ENCODE measurements at places on chromosomes 13 and 19. TPM values are rescaled to one million over a fixed set of nuclear protein-coding genes. Genes with fewer than 3 reads are reported as not detected.

GRCh38 chr19:30711296-30711695, 339.1 kb downstream of the ZNF536 start:
- no peak overlapping the region for H3K27ac ChIP-seq
- no peak for DNase-seq
- H3K27me3 ChIP-seq, result no peaks in the 10 kb centered on the region
- H3K4me3 ChIP-seq, result no peak overlapping the region
- no peaks in the 10 kb centered on the region for H3K36me3 ChIP-seq

- no peak overlapping the region for H3K4me3 ChIP-seq
- H3K27me3 ChIP-seq, result no peaks in the 10 kb centered on the region
- no peaks in the 10 kb centered on the region for H3K4me1 ChIP-seq
- no peaks in the 10 kb centered on the region for H3K36me3 ChIP-seq
These were observed 1.7 kb upstream of the PRX start for GRCh38 chr19:40414542-40415535.

DNA sequence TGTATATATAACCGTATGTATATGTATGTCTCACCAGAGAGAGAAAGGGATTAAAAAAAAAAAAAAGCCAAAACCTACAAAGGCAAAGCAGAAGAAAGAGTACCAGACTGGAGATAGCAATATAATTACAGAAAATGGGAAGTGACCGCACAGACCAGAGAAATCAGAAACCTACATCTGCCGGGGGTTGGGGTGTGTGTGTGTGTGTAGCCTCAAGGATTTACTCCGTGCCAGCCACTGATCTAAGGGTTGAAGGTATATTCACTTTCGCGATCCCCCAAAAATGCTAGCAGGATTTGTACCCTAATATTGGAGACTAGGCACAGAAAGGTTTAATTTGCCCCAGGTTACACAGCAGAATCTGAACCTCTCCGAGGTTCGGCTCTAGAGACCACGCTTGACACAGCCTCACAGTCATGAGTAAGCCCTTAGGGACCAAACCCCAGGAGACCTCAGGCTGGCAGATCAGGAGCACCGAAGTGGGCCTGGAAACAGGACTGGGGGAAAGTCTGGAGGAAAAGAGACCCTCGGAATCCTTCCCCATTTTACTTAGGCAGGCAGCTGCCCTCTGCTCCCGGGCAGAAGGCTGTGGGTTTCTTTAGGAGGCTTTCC, 14.8 kb downstream of the ARL11 start:
- H3K27ac ChIP-seq, result no peak overlapping the region
- DNase-seq, result no peak
- no peaks in the 10 kb centered on the region for H3K36me3 ChIP-seq
- H3K4me3 ChIP-seq, result no peak overlapping the region
- H3K27me3 ChIP-seq, result no peaks in the 10 kb centered on the region

DNA sequence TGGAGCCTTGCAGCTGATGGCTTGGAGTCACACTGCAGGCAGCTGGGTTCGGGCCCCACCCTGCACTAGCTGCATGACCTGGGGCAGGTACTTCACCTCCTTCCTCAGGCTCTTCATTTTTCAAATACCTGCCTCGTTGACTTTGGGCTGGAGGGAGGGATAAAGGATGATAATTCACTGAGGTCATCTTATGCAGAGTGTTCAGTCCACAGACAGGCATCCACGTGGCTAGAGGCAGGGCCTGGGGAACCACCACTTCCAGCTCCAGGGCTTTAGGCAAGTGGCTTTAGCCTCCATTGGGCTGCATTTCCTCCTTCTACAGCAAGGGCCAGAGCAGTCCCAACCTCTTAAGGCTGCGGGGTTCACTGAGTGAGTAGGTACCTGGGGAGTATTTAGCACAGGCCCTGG, 84.8 kb downstream of the SIPA1L3 start:
- no peaks in the 10 kb centered on the region for H3K27me3 ChIP-seq
- H3K4me1 ChIP-seq, result no peaks in the 10 kb centered on the region
- no peak overlapping the region for H3K4me3 ChIP-seq
- H3K27ac ChIP-seq, result no peak overlapping the region

GRCh38 chr19:46378268-46378667, 31.4 kb downstream of the PPP5C start:
- H3K36me3 ChIP-seq, result no peaks in the 10 kb centered on the region
- H3K4me3 ChIP-seq, result no peak overlapping the region
- DNase-seq, result no peak
- no peaks in the 10 kb centered on the region for H3K27me3 ChIP-seq
- H3K4me1 ChIP-seq, result peaks cover 14% of the 10 kb centered on the region
- peak overlapping the region; percentile 60 for H3K27ac ChIP-seq

DNA sequence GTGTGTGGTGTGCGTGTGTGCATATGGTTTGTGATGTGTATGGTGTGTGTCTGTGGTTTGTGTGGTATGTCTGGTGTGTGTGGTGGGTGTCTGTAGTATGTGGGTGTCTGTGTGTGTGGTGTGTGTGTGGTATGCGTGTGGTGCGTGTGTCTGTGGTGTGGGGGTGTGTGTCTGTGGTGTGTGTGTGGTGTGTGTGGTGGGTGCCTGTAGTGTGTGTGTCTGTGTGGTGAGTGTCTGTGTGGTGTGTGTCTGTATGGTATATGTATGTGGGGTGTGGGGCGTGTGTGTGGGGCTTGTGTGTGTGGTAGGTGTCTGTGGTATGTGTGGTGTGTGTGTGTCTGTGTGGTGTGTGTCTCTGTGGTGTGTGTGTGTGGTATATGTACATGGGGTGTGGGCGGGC, 300.7 kb downstream of the TEX29 start:
- no peak overlapping the region for H3K4me3 ChIP-seq
- H3K4me1 ChIP-seq, result no peaks in the 10 kb centered on the region
- no peaks in the 10 kb centered on the region for H3K27me3 ChIP-seq
- DNase-seq, result no peak

AMER2 gene
- 0.09 TPM for total RNA-seq

GRCh38 chr13:43994999-43995859, 115.5 kb downstream of the LACC1 start:
- no peak overlapping the region for H3K27ac ChIP-seq
- no peak for DNase-seq
- H3K27me3 ChIP-seq, result no peaks in the 10 kb centered on the region
- no peak overlapping the region for H3K4me3 ChIP-seq
- no peaks in the 10 kb centered on the region for H3K4me1 ChIP-seq

DNA sequence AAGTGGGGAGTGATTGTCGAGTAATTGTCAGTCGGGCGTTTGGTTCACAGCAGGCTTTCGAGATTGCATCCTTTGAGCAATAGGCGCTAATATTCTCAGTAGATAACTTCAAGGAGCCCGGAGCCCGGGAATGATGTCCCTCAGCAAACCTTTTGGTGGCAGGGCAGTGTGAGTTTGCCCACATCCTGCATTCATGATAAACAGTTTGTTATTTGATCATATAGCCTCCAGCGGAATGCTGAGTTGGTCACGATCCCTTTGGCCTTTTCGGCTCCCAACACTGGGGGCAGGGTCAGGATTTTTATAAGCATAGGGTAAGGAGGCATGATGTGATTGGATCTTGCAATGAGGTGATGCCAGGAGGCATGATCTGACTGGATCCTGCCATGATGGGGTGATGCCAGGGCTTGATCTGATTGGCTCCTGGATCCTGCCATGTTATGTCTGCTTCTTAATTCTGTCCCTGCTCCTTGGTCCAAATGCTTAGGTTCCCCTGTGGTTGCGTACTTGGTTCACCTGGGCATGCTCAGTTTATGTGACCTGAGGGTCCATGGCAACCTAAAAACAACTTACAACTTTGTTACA, 38.2 kb upstream of the IGSF23 start:
- DNase-seq, result no peak
- no peaks in the 10 kb centered on the region for H3K27me3 ChIP-seq
- no peak overlapping the region for H3K27ac ChIP-seq

DNA sequence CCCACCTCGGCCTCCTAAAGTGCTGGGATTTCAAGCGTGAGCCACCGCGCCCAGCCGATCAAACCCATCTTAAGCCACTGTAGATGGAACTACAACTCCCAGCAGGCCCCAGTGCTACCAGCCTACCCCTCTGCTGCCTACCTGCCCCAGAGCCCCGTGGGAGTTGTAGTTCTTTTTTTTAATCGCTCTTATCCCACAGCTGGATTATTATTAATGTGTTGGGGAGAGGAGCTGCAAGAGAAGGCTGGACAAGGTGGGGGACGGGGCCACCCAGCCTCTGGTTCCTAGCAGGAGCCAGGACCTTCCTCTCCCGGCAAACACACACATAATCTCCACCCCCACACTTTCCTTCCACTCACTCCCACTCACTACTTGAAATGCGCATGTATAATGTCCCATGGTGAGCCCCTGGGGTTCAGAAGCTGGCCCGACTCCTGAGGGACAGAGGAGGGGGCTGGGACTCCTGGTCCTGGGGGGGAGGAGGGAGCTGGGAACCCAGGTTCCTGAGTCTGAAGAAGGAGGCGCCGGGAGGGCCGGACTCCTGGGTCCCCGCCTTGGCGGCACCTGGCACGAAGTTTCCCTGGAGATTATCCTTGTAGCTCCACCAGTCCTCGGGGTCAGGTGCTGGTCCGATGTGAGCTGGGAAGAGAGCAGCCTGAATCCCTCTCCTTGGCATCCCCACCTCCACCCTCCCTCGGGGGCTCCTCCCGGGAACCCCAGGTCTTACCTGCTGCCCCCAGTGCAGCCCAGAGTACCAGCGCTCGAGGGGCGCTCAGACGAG, 958 bp downstream of the CA11 start:
- no peaks in the 10 kb centered on the region for H3K27me3 ChIP-seq
- peak overlapping the region; percentile 77 for H3K4me3 ChIP-seq
- peak overlapping the region; percentile 99 for H3K27ac ChIP-seq
- peak; percentile 89 for DNase-seq

PLPPR3 gene
- 3.4 TPM for total RNA-seq

DNA sequence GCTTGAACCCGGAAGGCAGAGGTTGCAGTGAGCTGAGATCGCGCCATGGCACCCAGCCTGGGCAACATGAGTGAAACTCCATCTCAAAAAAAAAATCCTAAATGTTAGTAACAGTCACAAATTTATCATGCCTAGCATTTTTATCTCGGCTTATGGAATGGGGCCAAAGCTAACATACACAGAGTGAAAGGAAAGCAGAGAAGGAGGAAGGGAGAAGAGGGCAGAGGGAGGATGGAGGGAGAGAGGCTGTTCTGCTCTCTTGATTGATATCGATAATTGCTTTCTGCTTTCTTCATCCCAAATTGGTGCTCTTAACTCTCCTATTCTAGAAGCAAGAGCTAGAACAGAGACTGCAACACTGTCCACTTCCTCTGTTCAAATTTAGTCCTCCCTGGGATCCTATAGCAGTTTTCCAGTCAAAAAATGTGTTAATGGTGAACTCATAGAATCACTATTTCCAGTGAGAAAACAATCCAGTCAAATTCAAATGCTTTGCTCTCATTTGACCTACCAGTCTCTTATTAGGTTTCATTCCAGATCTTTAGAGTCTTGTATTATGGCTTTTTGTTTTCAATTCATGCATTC, 15.8 kb upstream of the TUBGCP3 start:
- H3K4me3 ChIP-seq, result no peak overlapping the region
- H3K4me1 ChIP-seq, result no peaks in the 10 kb centered on the region
- no peaks in the 10 kb centered on the region for H3K27me3 ChIP-seq
- no peak for DNase-seq
- H3K36me3 ChIP-seq, result no peaks in the 10 kb centered on the region

SULT2A1 gene
- total RNA-seq, result not detected

DNA sequence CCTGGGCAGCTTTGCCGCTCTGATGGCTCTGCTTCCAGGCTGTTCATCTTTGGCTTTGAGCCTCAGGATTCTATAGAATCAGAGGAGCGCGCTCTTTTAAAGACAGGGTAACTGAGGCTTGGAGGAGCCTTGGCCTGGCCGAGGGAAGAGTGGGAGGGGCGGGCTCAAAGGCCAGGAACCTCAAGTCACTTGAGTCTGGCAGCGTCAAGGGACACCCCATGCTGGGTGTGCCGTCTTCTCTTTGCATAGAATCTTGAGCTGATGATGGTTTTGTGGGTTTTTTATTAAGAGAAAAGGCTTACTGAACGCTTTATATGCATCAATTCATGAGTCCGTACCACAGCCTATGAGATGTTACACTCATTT, 1.1 kb downstream of the PGLS start:
- no peak for DNase-seq
- peaks cover 5% of the 10 kb centered on the region for H3K4me1 ChIP-seq
- H3K4me3 ChIP-seq, result peak overlapping the region; percentile 81
- H3K36me3 ChIP-seq, result no peaks in the 10 kb centered on the region
- H3K27ac ChIP-seq, result peak overlapping the region; percentile 97

DNA sequence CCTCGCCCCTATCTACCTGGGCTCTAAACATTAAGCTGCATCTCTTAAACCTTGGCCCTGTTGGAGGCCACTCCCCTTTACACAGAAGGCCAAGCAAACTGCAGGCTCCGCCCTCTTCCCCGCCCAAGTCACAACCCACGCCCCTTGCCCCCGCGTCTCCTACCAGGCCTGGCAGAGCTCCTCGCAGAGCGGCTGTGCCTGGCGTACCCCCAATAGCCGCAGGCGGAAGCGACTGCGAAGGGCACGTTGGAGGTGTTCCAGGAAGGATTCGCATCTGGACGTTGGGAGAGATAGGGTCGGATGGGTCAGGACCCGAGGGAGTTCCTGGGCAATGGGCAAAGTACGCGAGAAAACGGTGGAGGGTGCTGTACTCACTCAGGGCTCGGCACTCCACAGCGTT, 5.9 kb downstream of the RTBDN start:
- no peak overlapping the region for H3K27ac ChIP-seq
- peaks cover 61% of the 10 kb centered on the region for H3K27me3 ChIP-seq

NCCRP1 gene
- total RNA-seq, result not detected

SELENOV gene
- total RNA-seq, result not detected

DNA sequence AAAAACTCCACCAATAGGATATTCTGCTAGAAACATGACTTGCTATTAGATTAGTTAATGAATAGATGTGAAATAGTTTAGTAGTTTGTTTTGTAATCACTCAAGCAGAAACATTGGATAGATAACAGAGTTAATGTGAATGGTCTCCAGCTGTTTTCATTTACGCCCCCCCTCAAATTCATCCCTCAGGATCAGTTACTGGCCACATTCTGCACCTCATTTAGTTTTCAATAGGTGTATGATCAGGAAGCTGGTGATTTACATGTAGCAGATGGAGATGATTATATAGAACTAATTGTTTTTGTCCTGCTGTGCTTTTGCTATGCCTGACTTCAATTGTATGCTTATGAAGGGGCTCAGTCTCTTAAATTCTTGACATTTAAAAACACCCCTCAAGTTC, 759.0 kb downstream of the SLITRK6 start:
- no peaks in the 10 kb centered on the region for H3K4me1 ChIP-seq
- no peak overlapping the region for H3K4me3 ChIP-seq
- H3K27ac ChIP-seq, result no peak overlapping the region
- H3K27me3 ChIP-seq, result no peaks in the 10 kb centered on the region
- no peak for DNase-seq

NLRP9 gene
- not detected for total RNA-seq

SLC25A41 gene
- not detected for total RNA-seq

DNA sequence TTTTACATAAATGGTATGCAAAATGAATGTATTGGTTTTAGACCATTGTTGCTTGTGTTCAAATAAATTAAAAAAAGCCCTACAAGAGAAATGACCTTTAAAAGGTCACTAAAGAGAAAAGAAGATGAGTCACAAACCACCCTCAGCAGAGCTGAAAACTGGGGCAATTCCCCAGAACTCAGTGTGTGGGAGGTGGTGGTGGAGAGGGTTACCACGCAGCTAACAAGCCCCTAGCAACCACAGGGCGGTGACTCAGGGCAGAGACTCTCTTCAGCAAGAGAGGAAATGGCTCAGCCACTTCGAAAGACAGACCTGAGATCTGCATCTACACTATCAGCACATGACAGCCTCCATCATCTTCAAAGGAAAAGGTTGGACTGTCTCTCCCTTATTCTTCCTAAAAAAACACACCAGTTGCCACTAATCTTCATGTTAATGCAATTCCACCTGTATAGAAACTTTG, 29.4 kb upstream of the NDFIP2 start:
- H3K27ac ChIP-seq, result no peak overlapping the region
- no peaks in the 10 kb centered on the region for H3K36me3 ChIP-seq

GRCh38 chr13:106958621-106959048, 390.7 kb upstream of the ARGLU1 start:
- DNase-seq, result no peak
- H3K27ac ChIP-seq, result no peak overlapping the region
- H3K36me3 ChIP-seq, result no peaks in the 10 kb centered on the region
- H3K4me1 ChIP-seq, result no peaks in the 10 kb centered on the region
